ENCODE measurements at places on chromosomes 7 and 10.

DNA sequence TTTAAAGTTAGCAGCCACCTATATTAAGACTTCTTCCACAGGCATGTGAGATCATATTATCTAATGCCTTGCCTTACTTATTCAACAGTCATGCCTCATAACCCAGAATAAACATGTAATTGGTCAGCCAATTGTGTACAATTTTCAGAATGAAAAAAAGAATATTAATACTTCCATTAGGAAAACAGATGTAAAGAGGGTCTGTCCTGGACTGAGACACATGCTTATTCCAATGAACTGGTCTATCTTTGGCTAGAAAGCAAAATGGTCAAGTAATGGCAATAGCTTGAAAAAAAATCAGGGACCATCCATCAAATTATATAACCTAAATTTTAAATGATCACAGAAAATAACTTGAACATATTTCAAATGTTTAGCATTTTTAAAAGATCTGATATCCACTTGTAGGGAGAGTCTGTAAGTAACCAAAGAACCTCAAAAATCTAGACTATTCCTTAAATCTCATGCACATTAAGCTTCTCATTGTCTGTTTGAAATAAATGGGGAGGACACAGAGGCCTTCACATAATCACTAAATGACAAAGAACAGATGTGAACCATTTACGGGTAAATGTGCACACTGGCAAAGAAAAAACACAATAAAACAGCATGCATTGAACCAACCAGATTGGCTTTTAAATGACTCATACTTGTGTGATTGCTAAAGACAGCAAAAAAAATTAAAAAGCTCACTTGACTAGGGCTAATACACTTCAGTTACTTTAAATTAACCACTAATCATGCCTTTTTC is 568.8 kb upstream of the PCDH15 start:
- no peak for DNase-seq

DNA sequence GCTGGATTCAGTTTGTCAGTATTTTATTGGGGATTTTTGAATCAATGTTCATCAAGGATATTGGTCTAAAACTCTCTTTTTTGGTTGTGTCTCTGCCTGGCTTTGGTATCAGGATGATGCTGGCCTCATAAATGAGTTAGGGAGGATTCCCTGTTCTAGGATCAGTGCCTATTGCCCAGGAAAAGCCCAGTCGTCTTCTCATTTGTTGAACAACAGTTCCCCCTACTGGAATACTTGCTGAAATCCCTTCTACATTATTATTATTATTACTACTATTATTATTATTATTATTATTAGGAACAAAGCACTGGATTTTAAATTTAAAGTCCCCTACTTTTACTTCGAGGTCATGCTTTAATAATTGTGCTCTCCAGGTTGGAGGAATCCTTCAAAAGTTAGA is 528.9 kb downstream of the MAGI2 start:
- DNase-seq: peak; percentile 71

- no peak for DNase-seq
Measured at GRCh38 chr7:42278344-42278743, 41.3 kb upstream of the GLI3 start.

- no peak for DNase-seq
Measured at GRCh38 chr7:128172151-128172550, 68.9 kb upstream of the LEP start.

GRCh38 chr7:30175180-30175579 is 40.4 kb downstream of the MTURN start:
- DNase-seq: no peak

DNA sequence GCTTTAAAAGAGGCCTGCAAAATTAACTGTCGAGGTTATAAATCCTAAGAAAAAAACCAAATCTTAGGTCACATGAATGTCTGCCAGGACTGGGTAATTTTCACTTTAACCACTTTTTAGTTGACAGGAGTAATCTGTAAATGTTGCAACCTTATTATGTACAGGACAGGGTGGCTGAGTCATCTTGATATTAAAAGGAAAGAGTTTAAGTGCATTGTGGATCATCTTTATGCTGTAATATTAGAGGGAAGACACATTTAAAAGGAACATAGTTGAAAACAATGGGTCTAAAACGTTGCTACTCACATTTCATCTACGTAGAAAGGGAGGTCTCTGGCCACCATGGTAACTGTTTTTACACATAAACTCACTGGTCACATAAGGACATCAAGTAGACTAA is 115.5 kb downstream of the LSMEM1 start:
- DNase-seq: no peak

DNA sequence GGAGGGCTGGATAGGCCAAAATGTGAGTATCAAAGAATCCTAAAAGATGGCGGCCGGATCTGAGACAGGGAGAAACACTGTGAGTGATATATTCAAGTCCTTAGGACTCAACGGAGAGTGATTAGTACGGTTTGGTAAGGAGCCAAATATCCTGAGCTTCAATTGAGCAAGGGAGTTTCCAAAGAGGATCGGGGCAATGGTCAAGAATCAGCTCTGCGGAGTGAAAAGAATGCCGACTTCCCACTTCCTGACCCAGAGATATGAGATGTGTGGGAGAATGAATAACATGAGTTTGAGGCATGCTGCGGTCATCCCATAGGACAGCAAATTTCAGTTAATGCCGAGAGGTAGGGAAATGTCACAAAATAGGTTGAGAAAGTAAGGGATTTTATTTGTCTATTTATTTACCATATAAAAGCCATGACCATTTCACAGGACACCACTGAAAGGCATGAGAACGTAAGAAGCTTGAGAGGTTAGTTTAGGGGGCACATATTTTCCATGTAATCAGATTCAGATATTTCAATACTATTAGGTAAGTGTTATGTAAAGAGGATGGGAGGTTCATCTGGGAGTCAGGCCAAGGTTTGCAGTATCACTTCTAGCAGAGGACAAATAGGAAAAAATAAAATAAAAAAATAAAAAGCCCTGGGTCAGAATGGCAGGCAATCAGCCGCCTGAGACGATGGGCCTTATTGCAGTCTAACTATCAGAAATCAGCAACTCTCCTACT is 165.6 kb downstream of the HGF start:
- DNase-seq: peak; percentile 68

DNA sequence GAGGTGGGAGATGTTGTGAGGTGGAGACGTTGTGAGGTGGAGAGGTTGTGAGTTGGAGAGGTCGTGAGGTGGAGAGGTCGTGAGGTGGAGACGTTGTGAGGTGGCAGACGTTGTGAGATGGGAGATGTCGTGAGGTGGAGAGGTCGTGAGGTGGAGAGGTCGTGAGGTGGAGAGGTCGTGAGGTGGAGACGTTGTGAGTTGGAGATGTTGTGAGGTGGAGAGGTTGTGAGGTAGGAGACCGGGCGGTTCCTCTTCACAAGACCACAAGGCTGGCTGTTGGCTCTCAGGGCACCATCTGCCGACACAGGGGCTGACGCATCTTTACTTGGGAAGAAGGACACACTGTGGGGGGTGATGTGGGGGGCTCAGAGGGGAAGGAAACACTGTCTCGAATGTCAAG is 34.7 kb upstream of the SHH start:
- no peak for DNase-seq

- no peak for DNase-seq
Measured at GRCh38 chr7:14760730-14761478, 141.6 kb downstream of the DGKB start.

- DNase-seq: no peak
Measured at GRCh38 chr7:38881015-38881414, 28.0 kb downstream of the VPS41 start.

DNA sequence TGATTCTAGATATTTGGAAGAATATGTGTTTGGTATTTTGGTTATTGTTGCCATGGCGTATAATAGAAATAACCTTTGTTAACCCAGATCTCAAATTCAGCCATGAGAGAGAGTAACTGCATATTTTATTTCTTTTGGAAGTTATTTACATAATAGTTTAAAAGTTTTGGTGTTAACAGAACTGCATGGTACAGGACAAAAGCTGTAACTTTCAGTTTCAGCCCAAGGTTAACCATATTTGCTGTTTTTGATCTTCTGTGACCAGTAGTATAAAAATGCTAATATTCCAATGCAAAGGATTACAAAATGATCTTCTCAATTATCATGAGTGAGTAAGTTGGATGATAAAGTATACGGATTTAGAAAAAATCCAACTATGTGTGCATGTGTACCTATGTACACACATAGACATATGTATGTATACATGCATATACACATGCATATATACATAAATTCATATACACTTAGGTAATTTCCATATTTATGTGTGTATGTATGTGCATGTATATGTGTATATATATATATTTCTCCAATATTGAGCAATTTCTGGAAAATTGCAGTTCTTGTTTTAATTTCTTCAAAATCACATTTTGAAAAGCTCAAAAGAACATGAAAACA is 38.0 kb upstream of the PIP4K2A start:
- DNase-seq: no peak

- no peak for DNase-seq
Measured at GRCh38 chr10:133241501-133242205, 4.0 kb downstream of the VENTX start.

- no peak for DNase-seq
Measured at GRCh38 chr10:70559861-70560260, 42.7 kb downstream of the PRF1 start.

DNA sequence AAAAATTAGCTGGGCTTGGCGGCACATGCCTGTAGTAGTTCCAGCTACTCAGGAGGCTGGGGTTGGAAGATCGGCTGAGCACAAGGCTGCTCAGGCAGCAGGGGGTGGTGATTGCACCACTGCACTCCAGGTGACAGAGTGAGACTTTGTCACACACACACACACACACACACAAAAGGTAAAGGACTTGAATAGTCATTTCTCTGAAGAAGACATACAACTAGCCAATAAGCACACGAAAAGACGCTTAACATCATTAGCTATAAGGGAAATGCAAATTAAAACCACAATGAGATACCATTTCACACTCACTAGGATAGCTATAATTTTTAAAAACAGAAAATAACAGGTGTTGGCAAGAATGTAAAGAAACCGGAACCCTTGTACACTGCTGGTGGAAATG is 48.6 kb downstream of the HIP1 start:
- no peak for DNase-seq

DNA sequence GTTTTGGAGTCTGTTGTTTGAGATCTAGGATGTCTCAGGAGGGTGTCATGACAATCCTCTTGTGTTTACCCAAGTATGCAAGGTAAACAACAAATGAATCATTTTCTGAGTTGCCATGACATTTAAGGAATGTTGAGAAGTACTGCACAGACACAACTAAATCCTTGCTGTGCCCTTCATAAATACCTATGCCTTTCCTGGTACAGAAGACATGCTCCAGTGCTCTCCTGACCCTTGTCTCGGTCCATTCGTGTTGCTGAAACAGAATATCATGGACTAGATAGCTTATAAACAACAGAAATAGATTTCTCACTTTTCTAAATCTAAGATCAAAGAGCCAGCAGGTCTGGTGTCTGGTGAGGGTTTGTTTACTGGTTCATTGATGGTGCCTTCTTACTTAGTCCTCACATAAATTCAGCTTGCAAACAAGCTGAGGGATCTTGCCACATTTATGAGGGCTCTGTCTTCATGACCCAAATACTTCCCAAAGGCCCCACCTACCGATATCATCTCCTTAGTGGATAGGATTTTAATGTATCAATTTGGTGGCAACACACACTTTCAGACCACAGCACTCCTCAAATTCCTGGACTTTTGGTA is 341.8 kb upstream of the SEMA3A start:
- peak; percentile 20 for DNase-seq

- DNase-seq: no peak
Measured at GRCh38 chr7:45155357-45155900, 2.2 kb upstream of the RAMP3 start.

- DNase-seq: no peak
Measured at GRCh38 chr7:132488634-132489302, 87.5 kb downstream of the PLXNA4 start.

GRCh38 chr7:44754802-44755697 is 6.4 kb downstream of the ZMIZ2 start:
- no peak for DNase-seq

GRCh38 chr7:34064519-34065158 is 159.3 kb downstream of the BMPER start:
- no peak for DNase-seq

GRCh38 chr7:47078241-47078640 is 503.7 kb downstream of the TNS3 start:
- DNase-seq: peak; percentile 4

DNA sequence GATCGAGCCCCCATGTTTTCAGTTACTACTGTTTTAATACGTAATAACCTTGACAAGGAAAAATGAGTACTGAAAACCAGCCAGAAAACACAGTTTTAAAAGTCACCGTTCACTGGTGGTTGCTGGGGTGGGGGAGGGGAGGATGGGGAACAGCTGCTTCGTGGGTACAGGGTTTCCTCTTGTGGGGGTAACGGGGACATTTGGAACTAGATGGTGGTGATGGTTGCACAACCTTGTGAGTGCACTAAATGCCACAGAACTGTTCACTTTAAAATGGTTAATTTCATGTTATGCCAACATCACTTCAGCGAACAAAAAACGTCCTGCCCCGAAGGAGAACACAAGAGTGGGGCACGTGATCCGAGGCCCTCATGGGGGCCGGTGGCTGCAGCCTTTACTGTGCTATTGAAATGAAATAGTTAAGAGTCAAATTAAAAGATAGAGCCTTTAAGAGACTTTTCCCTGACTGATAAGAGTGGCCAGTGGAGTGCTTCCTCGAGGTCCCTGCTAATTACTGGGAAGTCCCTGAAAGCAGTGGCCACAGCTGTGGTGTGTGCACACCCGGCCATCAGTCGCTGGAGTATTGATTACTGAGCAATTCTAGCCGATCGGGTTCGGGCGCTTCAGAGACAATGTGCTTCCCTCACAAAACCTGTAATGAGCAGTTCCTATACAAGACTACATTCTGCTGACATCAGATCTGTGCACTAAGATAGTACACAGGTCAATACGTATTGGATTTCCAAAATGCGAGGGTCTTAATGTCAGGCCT is 80.3 kb downstream of the EBF3 start:
- no peak for DNase-seq

GRCh38 chr10:110505130-110505770 is 7.5 kb downstream of the DUSP5 start:
- no peak for DNase-seq

- DNase-seq: peak; percentile 100
Measured at GRCh38 chr10:73625884-73626752, 15.2 kb downstream of the MYOZ1 start.

GRCh38 chr10:101859530-101859929 is 15.9 kb upstream of the KCNIP2 start:
- no peak for DNase-seq

DNA sequence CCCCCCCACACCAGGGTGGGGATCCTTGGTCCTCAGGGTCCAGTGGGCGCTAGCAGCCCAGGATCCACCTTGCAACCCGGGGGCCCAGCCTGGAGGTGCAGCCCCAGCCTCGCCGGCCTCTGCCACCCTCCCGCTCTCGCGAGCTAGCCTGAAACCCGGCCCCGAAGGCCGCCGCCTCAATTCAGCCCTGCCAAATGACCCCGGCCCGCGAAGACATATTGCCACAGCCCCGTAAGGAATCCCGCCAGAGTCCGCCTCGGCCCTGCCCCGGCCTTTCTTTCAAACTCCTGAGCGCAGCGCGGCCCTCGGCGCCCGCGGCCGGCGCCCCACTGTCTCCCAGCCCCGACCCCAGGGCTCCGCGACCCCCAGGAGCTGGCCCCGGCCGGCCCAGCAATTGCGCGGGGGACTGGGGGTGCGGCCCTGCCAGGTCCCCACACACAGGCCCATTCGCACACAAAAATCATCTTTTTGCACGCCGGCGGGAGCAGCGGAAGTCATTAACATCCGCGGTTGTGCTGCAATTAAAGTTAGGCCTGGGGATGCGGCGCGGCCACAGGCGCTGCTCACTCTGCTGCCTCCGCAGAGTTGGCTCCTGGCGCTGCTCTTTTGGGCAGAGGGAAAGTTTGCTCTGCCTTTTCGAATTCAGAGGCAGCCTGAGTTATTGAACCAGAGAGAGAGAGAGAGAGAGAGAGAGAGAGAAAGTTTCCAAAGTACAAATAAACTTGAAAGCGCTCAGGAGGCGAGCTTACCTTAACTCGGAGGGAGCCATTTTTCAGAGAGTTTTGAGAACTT is 4.0 kb downstream of the HOXA5 start:
- DNase-seq: no peak

Measured in trophoblast cell (in vitro differentiated cells and primary cell).